ENCODE measurements at places on chromosomes 6 and 20.

DNA sequence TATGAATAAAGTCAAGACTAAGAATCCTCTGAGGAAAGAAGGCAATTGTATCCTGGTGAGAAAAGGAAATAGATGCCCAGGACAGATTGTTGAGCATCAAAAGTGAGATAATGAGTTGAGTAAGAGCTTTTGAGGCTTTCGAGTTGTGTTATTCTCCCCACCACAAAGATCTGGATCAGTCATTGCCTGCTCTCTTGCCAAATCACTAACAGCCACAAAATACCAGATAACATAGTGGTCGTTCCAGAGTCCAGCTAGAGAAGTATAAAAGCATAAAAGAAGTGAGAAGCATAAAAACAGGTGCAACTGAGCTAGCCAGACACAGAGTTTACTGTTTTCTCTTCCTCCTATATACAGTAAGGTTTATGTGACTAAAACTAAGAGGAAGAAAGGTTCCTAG lies 4.9 kb downstream of the SPINT4 start:
- no peak for DNase-seq

DNA sequence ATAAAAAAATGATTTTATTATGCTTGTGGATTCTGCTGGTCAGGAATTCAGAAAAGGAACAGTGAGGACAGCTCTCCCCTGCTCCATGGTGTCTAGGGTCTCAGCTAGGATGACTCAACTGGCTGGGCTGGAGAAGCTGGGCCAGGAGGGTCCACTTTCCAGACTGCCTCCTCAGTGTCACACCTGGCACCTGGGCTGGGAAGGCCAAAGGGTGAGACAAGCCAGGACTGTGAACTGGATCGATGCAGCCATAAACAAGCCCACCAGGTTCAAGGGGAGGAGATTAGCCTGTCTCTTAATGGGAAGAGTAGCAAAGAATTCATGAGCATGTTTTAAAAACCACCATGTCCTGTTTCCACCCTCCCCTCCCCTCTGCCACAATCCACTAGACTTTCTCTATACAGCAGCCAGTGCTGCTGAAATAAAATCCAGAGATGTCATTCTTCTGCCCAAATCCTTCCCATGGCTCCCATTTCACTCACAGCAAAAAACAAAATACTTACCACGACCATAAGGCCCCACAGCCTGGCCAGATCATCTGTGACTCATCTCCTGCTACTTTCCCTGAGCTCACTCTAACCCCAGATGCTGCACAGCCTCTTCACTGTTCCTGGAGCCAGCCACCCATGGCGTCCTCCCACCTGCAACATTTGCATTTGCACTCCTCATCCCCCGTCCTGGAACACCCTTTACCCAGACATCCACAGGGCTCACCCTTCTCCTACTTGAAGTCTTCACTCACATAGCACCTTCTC lies 13.8 kb downstream of the SPTLC3 start:
- DNase-seq: peak; percentile 77

- DNase-seq: no peak
Measured at GRCh38 chr6:5706124-5707033, 300.3 kb downstream of the NRN1 start.

DNA sequence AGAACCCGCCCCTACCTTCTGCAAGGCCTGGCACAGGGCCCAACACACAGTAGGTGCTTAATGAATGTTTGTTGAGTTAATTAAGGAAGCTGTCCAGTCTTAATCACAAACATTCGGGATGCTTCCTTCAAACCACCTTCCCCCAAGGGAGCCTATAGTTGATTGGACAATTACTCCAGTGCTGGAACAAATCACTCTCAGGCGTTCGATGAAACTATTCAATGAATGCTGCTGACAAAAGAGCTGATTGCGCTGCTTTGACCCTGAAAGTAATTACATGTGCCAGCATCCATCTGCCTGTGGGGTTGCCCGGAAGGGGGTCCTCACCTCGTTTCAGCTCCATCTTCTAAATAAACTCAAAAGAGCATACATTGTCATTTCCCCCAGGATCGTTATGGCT lies 112.0 kb upstream of the SRSF6 start:
- no peak for DNase-seq

DNA sequence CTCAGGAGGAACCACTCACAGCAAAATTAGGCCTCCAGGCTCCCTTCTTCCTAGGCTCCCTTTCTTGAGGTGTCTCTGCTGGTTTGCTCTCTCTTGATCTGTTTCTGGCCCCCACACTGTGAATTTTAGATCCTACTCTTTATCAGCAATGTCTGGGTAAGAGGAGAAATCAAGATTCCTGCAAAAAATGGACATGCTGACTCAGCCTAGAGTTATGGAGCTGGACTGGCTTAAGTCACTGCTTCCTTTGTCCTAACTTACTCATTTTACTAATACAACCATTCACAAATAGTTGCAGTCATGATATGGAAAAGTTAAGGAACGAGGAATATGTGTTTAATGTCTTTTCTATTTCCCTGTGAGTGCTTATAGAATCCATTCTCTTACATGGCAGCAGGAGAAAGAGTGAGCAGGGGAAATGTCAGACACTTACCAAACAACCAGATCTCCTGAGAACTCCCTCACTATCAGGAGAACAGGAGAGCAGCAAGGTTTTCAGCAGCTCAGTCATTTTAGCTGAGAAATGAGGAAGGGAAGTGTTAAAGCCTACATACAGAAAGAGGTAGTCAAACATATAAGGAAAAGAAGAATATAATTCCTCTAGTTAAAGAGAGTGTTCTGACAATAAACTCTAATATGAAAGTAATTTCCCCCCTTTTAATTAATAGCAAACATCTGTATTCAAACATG lies 160.8 kb downstream of the PDE7B start:
- peak; percentile 84 for DNase-seq

DNA sequence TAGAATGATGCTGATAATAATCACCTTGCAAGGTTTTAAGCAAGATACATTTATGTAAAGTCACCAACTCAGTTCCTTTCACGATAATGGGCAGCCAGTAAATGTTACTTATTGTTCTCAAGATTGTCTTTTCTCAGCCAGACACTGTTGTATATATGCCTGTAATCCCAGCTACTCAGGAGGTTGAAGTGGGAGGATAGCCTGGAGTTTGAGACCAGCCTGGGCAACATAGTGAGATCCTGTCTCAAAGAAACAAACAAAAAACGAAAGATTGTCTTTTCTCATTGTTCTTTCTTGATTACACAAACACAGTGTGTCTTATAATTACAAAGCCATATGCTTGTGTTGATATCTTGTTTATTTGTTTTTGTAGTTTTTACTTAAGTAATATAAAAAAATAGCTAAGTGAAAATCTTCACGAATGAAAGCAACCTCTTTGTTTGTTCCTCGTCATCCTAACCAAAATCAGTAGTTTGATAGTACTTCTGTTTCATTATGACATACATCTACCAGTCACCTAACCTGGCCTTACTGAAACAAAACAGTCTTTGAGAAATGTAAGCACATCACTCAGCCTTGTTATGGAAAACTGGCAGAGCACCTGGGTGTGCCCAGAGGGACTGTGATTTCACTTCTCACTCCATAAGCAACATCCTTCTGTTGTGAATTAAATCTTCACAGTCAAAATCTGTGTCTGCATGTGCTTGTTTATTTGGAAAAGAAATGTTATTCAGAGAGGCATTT lies 436.2 kb upstream of the SOX4 start:
- DNase-seq: no peak

DNA sequence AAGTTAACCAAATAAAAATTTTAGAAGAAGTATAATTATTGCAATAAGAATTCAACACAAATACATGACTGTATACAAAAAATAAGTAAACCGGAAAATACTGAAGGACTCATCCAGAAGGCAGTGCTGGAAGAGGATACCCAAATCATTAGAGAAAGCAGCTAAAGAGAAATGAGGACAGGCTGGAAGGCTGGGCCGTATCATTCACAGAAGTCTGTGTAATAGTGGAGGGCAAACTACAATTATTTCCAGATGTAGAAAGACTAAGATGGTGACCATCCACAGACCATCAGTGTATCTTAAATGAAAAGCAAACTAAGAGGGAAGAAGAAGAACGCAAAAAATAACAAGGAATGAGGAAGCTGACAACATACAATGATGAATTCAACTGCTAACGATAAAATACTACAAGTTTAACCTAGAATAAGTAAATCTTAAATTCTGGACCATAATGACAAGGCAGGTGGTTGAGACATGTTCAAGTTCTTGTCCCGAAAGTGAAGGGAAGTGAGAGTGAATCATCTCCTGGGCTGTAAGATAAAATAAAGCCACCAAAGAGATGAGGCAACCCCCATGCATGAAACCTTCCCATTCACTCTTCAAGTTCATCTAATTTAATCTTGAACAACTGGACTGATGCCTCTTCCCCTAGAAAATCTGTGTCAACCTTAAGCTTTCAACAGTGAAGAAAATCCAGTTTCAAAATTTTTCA lies 71.5 kb downstream of the SLC23A2 start:
- DNase-seq: no peak

DNA sequence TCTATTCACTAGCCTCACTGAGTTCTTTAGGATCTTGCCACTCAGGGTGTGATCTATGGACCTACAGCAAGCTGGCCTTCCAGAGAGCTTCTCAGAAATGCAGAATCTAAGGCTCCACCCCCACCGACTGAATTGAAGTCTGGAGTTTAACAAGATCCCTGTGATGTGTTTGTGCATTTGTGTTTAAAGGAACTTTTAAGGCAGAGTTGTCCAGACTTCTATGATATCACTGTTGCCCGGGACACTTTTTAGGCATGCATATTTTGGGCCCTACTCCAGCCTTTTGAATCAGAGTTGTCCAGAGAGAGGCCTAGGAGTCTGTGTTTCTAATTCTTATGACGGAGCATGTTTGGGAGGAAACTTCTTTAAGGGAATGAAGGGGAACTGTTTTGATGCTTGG lies 232.3 kb downstream of the QKI start:
- no peak for DNase-seq

DNA sequence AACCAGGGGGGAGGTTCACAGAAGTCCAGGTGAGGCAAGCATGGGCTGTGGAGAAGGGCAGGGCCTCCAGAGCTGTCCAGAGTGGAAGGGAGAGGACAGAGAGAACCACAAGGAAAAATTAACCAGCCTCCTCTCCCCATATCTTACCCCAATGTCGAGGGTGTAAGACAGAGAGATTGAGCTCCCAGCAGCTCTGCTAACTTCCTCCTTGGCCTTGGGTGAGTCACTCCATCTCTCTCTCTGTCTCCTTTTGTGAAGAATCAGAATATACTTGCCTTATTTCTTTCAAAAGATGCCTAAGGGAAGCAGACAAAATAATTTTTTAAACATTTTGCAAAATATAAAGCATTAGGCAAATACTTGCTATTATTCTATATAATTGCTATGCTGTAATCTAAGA lies 58.3 kb upstream of the IYD start:
- no peak for DNase-seq

DNA sequence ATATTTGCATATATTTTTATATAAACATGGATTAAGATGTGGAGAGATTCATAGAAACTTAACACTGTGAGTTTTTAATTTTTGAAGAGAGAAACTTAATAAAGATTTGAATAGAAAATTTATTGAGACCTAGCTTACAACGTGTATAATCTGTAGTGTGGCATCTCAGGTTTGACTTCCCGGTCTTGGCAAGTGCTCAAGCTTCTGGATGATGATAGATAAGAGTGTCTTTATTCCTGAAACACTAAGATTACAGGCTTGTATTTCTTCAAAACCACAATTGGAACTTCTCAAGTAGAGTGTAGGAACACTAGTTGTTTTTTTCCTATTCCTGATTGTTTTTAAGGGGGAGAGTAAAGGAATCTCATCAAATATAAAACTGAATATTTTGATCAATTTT lies 64.6 kb upstream of the NOTCH4 start:
- DNase-seq: no peak

- DNase-seq: no peak
Measured at GRCh38 chr6:16369989-16370388, 131.6 kb downstream of the GMPR start.

DNA sequence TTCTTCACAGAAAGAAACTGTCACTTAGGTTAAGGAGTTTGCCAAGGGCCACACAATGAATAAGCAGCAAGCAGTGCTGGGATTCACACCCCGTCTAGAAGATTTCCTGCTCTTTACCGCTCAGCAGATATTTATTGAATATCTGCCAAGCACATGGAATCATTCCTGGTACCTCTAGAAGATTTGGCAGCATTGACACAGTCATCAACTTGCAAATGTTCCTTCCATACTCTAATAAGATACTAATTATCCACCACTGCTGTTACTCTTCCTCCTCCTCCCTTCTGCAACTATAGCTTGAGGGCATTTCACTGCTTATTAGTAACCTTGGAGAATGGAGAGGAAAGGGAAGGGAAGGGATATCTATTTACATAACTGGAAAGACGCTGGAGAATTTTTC lies 13.0 kb downstream of the MOXD1 start:
- DNase-seq: peak; percentile 62

DNA sequence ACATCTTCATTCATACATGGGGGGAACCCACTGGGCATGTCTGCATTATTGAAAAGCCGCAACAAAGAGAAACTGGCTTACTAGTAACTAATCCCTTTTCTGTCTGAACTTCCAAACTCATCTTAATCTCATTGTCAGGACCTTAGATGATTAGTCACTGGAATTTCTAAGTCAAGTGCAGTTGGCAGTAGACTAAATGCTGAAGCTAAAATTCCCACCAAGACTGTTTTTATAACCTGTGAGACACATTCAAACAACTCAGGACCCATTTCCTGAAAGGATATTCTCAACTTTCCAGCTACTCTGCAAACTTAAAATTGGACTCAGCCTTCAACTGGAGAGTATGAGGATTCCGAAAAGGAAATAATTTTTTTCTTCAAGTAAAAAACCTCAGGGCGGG lies 94.8 kb upstream of the SCAF8 start:
- DNase-seq: peak; percentile 40

DNA sequence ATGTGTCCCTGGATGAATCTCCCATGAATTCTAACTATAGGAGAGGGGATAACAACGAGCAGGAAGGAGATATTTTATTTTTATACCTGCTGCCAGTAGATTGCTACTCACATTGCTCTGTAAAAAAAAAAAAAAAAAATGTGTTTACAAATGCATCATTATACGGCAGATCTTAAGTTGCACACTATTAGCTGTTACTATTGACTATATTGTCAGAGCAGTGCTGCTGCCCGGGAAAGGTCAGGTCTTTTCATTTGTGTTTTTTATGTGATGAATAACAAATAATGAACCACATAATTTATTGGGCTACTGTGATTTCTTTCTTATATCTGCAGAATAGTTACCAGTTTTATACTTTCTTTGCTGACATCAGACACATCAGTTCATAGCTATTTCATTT lies 393.3 kb downstream of the C6orf118 start:
- DNase-seq: no peak

GRCh38 chr6:119385994-119386393 lies 36.4 kb upstream of the MAN1A1 start:
- DNase-seq: no peak

GRCh38 chr6:81655696-81656095 lies 96.8 kb downstream of the TENT5A start:
- DNase-seq: no peak

GRCh38 chr6:45704056-45704800 lies 311.4 kb downstream of the CLIC5 start:
- DNase-seq: no peak

GRCh38 chr6:13438126-13438525 lies 49.3 kb downstream of the GFOD1 start:
- DNase-seq: no peak

GRCh38 chr20:24667689-24668383 lies 198.4 kb downstream of the SYNDIG1 start:
- no peak for DNase-seq

- no peak for DNase-seq
Measured at GRCh38 chr6:54188846-54189245, 77.6 kb downstream of the MLIP start.

- no peak for DNase-seq
Measured at GRCh38 chr20:24615353-24615752, 145.9 kb downstream of the SYNDIG1 start.

- DNase-seq: no peak
Measured at GRCh38 chr6:154243793-154244750, 112.5 kb downstream of the IPCEF1 start.

- peak; percentile 38 for DNase-seq
Measured at GRCh38 chr20:5402903-5403531, 86.3 kb upstream of the PROKR2 start.
